ENCODE measurements at places on chromosomes 6 and 20.

- peak; percentile 76 for DNase-seq
Measured at GRCh38 chr20:7841291-7841970, 98.8 kb downstream of the HAO1 start.

DNA sequence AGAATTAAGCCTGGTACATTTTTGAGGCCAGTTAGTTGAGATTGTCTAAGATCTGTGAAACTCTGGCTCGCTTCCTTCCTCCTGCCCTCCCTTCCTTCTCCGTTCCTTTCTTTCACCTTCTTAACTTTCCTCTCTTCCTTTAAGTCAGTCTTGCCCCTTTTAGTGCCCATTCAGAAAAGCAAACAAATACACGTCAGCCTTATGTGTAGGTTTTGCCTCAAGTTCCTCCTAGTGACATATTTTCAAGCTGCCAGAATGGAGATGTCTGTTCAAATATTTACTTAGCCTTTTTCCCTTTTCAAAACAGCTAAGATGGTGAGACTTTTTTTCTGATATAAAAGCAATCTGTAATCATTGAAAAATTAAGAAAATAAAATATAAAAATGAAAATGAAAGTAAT, 178.4 kb downstream of the FARS2 start:
- no peak for DNase-seq

DNA sequence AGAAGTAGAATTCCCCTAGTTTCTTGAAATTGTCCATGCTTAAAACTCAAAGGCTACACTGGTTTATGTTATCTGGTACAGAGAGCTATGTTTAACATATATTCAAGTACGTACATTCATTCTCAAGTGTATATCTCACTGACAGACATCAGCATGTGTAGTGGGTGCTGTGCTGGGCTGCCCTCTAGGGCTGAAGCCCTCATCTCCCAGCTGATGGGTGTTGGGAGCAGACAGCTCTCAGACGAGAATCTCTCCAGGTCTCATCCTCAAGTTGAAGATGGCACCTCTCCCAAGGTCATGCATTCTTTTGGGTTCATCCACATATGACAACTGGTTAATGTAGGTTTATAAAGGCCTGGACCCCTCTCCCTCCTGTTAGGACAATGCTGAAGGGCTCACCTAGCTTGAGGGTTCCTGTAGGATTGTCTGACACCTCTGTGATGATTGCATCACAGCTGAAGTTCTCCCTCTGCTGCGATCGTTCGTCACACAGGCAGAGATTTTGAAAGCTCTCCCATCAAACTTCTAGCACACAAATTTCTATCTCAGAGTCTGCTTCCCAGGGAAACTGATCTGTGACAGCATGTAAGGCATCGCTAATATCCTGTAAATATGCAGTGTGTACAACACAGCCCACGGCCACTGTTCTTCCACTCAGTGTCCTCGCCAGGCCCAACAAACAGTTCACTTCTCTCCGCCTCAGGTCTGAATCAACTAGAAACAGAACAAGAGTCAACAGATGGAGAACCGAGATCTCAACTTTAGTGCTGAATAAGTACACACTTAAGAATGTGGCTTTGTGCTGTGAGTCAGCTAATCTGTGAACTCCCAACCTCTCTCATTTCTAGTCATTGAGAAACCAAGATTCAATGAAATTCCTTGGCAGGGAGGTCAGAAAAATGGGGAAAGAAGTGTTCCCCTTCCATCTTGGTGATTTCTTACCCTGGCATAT, 43.2 kb downstream of the PREP start:
- DNase-seq: no peak

- no peak for DNase-seq
Measured at GRCh38 chr20:58651559-58651945, 469 bp downstream of the STX16 start.

Data from SW 1271 (cell line).